Endodermal cell (in vitro differentiated cells): ENCODE measurements at places on chromosomes 11 and 22.

DNA sequence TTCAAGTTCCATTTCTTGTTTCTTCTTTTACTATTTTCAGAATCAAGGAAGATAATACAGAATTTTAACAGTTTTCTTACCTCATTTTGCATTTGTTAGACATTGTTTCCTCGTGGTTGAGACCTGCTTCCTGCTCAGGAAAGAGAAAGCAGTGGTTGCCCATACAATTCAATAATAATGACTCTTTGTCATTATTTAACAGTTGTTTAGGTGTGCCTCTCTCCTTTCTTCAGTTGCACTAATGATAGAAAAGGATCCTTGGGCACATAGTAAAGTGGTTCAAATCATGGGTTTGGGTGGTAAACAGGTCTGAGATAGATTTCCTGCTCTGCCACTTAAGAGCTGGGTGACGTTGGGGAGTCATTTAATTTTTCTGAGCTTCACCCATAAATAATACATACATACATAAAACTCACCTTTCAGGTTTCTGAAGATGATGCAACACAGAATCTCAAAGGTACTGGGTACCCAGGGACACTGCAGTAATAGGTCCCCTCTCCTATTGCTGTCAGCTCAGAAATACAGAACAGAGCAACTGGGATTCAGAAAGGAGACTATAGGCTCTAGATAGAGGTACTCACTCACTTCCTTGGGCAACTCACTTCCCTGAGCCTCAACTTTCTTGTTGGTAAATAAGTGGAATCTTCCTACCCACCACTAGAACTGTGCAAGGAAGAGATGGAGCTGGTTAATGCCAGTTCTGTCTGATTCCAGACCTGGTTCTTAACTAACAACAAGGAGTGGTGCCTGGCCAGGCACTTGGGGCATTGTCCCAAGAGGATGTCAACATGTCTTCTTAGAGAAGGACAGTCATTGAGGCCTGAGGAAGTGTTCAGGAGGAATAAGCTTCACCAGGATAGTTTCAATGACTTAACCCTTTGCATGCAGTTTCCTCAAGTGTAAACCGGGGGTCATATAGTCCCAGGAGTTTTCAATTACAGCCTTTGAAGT is 34.9 kb downstream of the CD44 start:
- DNase-seq: no peak
- no peaks in the 10 kb centered on the region for H3K27me3 ChIP-seq
- H3K4me1 ChIP-seq: peaks cover 17% of the 10 kb centered on the region
- no peak overlapping the region for H3K27ac ChIP-seq

DNA sequence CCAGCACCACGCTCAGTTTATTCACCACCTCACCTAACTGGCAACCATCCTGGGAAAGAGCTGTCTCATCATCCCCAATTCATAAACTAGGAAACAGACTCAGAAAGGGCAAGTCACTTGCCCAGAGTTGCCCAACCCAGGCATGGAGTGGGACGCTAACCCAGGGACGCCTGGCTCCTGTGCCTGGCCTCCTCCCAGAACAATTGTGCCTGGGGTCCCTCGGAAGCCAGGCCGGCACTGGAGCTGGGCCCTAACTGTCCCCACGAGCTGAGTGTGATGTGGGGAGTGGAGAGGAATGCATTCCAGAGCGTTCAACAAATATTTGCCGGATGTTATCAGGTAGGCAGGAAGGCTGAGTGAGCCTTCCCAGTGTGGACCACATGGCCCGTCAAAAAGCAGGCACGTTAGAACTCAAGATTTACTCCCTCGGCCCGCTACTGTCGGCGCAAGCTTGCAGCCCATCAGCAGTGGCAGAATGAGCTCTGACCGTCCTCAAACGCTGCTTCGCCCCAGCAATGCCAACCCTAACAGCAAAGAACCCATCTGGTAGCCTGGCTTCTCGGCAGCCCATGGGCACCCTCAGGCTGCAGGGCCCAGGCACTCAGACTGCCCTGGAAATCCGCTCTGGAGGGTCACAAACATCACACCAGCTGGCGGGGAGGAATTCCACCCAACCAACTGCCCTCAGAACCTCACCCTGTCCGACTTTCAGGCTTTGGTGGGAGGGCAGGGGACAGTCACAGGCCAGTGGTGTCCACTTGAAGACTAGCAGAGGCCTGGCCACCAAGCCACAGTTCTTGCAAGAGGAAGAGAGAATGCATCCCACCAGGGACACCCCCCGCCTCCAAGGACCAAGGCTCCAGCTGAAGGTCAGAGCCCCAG is 35.6 kb downstream of the MYH9 start:
- no peaks in the 10 kb centered on the region for H3K27me3 ChIP-seq
- peak; percentile 51 for DNase-seq
- peak overlapping the region; percentile 57 for H3K27ac ChIP-seq
- H3K4me1 ChIP-seq: peaks cover 26% of the 10 kb centered on the region
- peaks cover 32% of the 10 kb centered on the region for H3K36me3 ChIP-seq

DNA sequence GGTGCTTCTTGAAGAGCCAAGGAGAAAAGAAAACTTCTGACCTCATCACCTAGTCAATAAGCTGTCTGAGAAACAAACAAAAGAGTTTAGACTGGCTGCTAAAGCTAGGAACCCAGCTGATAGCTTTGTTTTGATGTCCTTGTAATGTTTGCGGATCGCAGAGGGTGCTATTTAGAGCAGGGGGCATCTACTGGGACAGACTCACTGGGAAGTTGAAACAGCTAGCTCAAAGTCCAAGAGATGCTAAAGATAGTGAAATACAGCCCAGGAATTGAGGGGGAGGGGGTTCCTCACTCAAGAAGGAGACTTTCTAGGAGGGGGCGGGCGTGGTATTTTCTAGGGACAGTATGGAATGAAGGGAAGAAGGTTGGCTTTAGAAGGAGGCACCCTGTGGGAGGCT is 18.9 kb downstream of the ZBTB16 start:
- H3K36me3 ChIP-seq: no peaks in the 10 kb centered on the region
- H3K27ac ChIP-seq: peak overlapping the region; percentile 65
- H3K4me3 ChIP-seq: peak overlapping the region; percentile 62
- peaks cover 13% of the 10 kb centered on the region for H3K27me3 ChIP-seq
- DNase-seq: peak; percentile 75
- peaks cover 26% of the 10 kb centered on the region for H3K4me1 ChIP-seq

DNA sequence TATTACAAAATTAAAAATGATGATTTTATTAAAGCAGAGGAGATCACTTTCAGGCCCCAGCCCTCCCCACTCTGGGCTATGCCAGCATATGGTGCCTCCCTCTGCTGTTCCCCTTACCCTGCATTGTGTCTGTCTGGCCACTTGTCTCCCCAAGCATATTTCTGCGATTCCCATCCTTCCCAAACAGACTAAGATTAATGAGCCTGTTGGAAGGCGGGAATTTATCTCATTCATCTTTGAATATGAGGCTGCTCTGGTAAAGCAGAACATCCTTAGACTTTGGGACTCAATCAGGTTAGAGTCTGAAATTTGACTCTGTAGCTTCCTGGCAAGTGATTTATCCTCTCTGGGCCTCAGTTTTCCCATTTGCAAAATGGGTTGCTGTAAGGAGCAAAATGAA is 25.7 kb downstream of the AMPD3 start:
- no peak for DNase-seq
- H3K4me1 ChIP-seq: peaks cover 3% of the 10 kb centered on the region
- no peak overlapping the region for H3K27ac ChIP-seq
